ENCODE measurements at places on chromosomes 7 and 10.

DNA sequence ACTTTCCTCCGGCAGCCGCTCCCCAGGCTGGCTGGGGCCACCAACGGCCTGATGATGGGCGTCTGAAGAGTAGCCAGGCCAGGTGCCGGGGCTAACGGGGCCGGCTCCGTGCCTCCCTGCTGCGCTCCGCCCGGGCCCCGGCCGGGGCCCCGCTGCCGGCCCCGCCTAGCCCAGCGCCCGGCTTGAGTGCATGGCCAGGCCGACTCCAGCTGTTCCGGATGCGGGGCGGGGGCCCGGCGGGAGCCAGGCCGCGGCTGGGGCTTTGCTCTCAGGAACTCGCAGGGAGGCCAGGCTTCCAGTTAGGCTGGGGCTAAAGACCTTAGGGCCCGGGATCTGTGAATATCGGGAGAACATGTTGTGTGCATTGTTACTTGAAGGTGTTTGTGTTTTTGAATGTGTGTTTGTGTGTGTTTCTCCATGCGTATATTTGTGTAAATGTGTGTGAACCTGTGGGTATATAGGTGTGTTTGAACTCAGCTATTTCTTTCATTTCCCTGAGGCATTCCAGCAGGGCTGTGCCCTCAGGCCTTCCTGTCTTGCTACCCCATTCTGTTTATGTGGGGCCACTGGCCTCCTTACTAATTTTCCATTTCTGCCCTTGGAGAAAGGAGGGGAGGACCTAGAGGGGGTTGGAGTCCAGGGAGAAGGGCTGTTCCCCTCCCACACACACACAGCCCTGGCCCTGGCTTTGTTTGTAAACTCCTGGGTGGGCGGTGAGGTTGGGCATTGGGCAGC lies 1.1 kb upstream of the LBX1 start:
- peak; percentile 34 for DNase-seq

DNA sequence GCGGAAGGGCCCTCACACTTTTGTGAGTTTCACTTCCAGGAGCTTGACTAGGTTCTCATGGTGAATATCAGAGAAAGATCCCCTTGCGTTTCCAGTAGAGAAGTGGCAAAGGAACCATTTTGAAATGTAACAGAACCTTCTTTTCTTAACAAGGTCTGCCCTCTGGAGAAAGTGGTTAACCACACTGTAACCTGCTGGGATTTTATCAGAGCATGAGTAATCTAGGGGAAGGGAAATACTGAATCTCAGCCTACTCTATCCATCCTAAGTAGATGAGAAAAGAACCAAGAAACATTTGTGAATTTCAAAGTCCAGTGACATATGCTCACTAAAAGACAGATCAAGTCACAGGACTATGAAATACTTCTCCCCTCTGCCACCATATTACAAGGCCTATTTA lies 235.5 kb downstream of the ZEB1 start:
- DNase-seq, result no peak

GRCh38 chr10:73914036-73914435 lies 3.1 kb downstream of the PLAU start:
- DNase-seq, result no peak

DNA sequence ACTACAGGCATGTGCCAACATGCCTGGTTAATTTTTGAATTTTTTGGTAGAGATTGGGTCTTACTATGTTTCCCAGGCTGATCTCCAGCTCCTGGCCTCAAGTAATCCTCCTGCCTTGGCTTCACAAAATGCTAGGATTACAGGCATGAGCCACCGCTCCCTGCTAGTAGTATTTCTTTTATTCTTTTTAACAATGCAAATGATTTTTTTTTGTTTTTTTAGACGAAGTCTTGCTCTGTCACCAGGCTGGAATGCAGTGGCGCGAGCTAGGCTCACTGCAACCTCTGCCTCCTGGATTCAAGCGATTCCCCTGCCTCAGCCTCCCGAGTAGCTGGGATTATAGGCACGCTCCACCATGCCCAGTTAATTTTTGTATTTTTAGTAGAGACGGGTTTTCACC lies 58.1 kb downstream of the SVIL start:
- no peak for DNase-seq

GRCh38 chr7:30510124-30511075 lies 5.8 kb upstream of the GGCT start:
- DNase-seq, result peak; percentile 51

- DNase-seq, result no peak
Observed at GRCh38 chr10:76892766-76893479, 744.7 kb downstream of the KCNMA1 start.

GRCh38 chr10:3639546-3639945 lies 145.5 kb downstream of the KLF6 start:
- DNase-seq, result no peak

DNA sequence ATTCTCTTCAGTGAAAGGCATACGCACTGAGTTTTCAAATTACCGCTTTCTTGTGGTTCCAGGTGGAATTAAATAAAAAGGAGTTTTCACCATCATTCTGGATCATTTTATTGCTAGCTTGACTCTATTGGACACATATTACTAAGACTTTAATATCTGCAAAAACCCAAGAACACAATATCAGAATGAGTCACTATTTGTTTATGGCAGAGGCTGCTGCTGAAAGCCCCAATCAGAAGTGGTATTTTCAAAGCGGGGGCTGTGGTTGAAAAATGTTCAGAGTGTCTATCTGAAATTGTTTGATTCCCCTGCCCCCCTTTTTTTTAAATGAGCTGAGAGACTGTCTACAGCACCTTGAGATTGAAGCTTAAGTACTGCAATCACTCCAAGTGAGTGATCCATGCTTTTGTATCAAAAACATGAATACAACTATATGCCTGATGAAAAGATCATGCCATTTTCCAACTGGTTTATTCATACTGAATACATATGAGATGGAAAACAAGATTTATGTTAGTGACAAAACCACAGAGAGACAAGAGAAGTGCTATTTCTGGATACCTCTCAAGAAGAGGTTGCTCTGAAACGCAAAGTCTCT lies 376.4 kb downstream of the HTR7 start:
- no peak for DNase-seq

GRCh38 chr7:4241791-4242190 lies 440.3 kb upstream of the FOXK1 start:
- DNase-seq, result no peak

DNA sequence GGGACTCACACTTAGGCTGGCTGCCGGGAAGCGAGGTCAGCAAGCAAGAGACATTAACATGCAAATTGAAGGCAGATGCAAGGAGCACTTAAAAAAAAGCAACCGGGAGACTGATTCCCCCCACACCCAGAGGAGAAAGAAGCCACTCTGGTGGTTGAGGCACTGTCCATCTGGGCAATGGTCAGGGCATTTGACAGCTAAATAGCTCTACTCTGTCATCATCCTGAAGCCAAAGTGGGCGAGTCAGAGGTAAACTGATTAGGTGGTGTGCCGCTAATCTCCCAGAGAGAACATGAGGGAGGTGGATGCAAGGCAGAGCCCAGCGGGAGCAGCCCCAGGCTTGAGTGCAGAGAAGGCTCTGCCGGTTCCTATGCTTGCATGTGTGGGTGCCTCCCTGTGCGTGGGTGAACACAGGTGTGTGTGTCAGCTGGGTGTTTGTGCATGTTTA lies 100.6 kb downstream of the PLXNA4 start:
- DNase-seq, result peak; percentile 13

- DNase-seq, result no peak
Observed at GRCh38 chr10:120946497-120946896, 95.3 kb downstream of the WDR11 start.

- peak; percentile 31 for DNase-seq
Observed at GRCh38 chr10:110487411-110488331, 10.0 kb upstream of the DUSP5 start.

DNA sequence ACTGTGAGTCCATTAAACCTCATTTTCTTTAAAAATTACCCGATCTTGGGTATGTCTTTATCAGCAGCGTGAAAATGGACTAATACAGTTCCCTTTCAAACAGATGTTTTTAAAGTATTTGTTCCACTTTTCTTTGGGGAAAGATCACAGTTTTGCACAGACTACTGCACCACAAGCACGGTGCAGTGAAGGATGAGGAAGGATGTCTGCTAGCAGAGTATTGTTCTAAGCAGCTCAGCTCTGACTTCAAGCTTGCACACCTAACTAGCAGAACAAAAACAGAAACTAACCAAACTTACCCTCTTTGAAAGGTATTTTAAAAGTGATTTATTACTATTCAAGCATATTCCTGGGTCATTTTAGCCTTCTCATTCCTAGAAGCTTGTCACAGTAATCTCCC lies 20.0 kb downstream of the THNSL1 start:
- no peak for DNase-seq

DNA sequence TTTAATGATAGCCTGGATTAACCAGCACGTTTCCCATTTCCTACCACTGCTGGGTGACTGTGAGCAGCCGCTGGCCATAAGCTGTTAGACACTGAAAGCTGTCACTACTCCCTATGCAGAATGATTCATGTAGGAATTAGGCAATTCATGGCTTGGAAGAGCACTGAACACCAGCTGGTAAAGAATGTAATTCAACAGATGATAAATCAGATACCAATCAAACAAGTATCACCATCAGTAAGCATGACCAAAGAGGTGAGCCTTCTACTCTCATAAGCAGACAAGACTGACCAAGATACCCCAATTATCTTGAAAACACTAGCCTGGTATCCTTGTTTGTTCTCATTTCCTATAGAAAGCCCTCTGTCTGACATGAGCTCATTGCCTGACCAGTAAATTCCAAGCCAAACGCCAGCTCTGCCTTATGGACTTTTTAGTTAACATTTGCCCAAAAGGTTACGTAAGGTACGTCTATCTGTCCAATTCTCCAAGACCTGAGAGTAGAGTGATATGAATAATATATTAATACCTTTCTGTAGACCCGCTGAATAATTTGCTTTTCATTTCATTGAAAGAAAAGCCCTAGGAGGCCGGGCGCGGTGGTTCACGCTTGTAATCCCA lies 127.7 kb downstream of the ELMO1 start:
- no peak for DNase-seq

GRCh38 chr7:45915606-45916005 lies 5.5 kb downstream of the IGFBP3 start:
- no peak for DNase-seq

DNA sequence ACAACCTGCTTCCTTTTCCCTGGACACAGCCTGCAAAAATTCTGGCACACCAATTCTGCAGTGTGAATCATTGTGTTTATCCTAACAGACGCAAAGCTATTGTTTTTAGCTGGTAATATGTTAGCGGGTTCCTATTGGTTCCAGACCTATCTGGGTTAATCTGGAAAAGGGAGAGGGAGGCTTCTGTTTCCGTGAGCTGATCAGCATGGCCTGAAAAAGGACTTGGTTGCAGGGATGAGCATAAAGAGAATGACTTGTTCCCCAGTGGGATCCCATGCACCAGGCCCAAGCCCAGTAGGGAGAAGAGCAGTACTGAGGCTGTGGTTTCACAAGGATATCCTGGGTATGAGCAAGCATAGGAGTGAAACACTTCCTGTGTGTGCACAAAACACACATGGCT lies 78.4 kb downstream of the PDE1C start:
- DNase-seq, result no peak

- DNase-seq, result peak; percentile 29
Observed at GRCh38 chr7:152081088-152081487, 55.6 kb downstream of the GALNT11 start.

- no peak for DNase-seq
Observed at GRCh38 chr10:35251373-35252100, 84.8 kb upstream of the CCNY start.

DNA sequence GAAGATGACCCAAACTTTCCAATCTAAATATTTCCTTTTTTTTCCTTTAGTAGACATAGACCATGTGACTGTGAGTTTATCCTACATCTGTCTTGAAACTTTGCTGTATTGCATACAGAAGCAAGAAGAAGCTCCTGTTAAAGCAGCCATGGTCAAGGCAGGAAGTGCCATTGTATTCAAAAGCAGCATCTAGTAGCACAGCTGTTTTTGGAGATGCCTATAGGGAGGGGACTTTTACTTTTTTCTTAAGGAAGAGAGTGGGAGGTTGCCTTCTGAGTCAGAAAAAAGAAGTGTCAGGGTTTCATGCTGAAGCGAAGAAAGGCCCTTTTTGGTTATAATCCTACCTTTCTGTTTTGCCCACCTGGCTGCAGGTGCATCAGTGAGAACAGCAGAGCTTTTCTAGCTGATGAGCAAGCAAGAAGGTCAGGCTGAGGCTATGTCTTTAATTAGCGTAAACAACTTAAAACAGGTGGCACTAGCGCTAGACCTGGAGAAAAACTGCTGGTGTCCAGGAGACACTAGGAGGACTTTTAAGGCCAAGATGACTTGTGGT lies 234.1 kb upstream of the AGK start:
- no peak for DNase-seq

GRCh38 chr10:348456-348855 lies 213.2 kb downstream of the ZMYND11 start:
- no peak for DNase-seq

GRCh38 chr10:131198843-131199242 lies 112.7 kb downstream of the TCERG1L start:
- no peak for DNase-seq

DNA sequence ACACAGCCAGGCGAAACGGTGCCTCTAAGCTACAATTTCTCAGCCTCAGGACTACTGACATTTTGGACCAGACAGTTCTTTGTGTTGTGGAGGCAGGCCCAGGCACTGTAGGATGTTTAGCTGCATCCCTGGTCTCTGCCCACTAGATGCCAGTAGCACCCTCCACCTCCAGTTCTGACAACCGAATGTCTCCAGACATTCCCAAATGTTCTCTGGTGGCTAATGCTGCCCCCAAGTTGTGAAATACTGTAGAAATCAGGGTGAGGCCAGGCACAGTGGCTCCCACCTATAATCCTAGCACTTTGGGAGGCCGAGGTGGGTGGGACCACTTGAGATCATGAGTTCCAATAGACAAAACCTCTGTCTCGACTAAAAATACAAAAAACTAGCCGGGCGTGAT lies 18.2 kb downstream of the HNRNPF start:
- DNase-seq, result no peak

GRCh38 chr7:74006451-74007241 lies 21.3 kb upstream of the ELN start:
- DNase-seq, result no peak

GRCh38 chr7:80677629-80678028 lies 39.2 kb downstream of the CD36 start:
- DNase-seq, result no peak

DNA sequence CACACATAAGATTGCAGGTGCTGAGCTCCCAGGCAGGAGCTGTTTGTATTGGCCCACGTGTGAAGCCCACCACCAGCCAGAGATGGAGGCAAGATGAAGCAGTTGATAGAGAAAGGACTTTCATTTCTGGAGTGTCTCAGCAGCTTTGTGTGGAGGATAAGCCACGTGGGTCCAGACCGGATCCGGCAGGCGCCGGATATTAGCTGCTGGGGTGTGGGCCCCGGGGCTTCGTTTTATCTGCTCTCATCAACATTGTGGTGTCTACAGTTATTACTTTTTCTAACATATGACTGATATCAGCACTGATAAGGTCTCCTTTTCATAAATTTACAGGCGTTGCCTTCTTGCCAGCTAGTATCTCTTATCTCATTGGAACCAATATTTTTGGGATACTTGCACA lies 25.5 kb downstream of the SLC18A2 start:
- no peak for DNase-seq

DNA sequence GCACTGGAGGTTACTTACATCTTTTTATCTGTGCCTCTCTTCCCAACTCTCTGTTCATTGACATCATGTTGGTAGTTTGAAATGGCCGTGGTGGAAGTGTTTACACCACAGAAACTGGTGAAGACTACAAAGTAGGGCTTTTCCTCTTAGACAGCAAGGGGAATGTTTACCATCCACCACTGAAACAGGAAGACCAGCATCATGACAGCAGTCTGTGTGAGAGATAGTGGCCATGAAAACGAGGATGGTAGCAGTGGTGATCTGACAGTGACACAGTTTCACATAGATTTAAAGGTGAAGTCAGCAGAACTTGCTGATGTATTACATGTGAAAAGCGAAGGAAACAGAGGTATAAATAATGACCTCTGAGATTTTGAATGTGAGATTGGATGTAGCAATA lies 115.7 kb downstream of the CCDC71L start:
- DNase-seq, result no peak

Measured in NCI-H526 (cell line).